ENCODE measurements at places on chromosomes 4 and X.

DNA sequence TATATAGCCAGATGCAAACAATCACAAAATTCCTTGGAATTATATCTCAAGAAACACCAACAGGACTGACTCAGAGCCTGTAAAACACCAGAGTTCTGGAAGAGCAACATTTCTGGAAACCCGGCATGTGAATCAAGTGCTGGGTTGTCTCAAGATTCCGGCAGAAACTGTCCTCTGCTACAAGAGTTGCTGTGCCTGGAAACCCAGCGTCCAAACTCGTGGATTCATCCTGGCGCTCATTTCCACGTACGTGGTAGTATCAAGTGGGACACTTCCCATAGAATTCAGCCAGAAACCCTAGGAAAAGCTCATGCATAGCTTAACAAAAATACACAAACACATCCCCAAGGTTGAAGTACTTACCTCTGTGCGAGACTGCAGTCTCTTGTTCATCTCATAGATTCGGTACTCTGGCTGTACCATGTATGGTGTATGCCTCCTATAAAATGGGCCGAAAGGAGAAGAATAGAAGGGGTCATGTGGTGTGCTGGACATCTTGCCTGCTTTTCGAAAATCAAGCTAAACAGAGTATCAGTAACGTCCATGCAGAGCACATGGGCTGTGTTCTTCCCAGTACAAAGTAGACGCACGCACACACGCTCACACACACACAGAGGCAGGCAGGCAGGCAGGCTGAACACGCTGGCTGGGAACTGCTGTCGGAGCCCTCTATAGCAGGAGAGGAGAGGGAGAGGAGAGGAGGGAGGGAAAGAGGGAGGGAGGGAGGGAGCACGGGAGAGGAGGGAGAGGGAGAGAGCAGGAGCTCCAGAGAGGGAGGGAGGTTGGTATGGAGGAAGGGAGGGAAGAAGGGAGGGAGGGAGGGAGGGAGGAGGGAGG, at the start of gene LDB2:
Gene LDB2 (minus strand): TSS at position 655 of the 837 bp plus-strand sequence.
- no peak for DNase-seq

DNA sequence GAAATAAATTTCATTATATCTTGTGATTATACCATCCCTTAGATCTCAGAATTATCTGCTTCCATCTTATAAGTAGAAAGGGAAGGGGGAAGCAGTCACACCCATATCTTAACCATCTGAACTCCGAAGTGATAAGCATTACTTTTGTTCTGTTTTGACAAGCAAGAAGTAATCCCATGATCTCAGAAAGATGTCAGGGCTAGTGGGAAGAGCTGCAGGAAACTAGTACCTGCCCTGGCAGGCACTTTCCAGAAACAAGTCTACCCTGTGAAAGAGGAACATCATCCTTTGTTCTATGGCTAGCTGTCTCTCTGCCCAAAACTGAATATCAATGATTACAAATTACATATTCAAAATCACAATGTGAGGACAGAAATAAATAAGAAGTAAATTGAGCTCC, 244.4 kb downstream of the SPOCK3 start:
- no peak for DNase-seq

DNA sequence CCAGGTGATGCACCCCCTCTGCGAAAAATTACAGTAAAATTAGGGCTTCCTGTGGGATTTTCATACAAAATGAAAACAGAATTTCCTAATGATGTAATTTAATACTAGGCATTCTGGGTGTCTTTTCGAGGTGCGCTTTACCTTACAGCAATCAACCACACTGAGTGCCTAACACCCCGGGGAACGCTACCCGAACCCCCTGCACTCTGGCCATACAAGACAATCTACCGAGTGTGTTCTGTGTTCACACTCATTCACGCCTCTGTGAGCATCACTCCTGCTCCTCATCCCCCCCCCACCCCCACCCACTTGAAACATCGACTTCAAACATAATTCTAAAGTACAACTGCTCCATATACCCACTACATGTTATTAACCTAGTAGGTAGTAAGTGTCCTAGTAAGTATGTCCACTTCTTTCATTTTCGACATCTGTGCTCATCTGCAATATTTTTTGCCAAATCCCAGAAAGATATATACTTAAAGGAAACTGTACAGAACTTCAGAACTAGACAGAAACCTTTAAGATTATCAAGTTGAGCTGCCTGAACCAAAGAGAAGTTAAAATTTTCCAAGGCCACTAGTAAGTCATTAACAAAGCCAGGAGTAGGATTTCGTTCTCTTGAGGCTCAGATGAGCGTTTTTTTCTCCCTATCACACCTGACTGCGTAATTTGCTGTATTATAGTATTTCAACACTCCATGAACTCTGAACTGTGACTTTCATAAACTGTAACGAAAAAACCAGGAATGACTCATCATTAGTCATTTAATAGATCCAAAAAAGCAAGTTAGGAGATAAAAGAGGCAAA, 80.0 kb downstream of the FAT1 start:
- DNase-seq = no peak

DNA sequence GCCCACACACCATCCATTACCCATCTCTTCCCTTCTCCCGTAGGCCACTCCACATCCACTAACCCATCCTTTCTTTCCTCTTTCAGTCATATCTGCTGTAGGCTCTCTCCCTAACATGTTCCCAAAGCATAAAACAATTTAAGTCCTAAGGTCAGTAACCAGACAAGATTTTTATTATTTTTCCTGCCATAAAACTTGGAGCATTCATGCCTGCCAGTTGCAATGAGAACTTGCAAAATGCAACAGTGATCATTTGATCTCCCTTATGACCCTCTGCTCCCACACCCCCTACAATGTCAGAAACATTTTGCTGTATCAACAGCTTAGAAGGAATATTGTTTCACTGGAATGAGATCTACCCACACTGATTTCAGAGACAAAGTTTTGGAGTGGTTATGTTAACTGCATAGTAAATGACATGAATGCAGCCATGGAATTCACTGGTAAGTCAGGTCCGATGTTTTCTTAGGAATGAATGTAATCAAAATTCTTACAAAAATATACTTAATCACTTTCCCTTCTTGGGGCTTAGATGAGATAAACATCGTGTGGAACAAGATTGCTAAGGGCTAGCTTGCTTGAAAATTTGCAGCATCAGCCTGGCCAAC, 5.7 kb downstream of the NIPAL1 start:
- no peak for DNase-seq

- no peak for DNase-seq
Measured at GRCh38 chr4:10949039-10949733, 264.6 kb upstream of the CLNK start.

GRCh38 chr4:126458993-126459392, 1144.2 kb downstream of the FAT4 start:
- no peak for DNase-seq

DNA sequence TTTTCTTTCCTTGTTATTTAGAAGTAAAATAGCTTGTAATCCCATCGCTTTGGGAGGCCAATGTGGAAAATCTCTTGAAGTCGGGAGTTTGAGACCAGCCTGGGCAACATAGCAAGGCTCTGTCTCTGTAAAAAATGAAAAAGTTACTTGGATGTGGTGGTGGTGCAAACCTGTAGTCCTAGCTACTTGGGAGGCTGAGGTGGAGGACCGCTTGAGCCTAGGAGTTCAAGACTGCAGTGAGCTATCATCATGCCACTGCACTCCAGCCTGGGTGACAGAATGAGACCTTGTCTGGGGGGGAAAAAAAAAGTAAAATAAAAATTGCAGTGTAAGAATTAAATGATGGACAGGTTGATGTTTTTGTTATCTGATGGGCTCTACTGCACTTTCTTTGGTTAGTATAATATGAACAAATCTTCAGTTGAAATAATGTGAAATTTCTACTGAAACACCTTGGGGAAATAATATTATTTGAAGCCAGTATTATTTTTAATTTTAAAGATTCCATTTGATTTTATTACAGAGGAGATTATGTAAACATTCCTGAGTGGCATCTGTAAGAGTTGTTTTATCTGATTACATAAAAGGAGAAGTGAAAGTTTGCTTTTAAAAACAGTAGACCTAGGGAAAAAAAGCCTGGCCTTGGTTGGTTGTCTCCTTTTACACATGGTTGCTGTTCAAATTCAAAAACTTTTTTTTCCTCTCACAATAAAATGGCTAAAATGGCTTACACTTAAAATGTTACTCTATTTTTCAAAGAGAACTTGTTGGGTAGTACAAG, 10.5 kb upstream of the NDUFC1 start:
- no peak for DNase-seq

DNA sequence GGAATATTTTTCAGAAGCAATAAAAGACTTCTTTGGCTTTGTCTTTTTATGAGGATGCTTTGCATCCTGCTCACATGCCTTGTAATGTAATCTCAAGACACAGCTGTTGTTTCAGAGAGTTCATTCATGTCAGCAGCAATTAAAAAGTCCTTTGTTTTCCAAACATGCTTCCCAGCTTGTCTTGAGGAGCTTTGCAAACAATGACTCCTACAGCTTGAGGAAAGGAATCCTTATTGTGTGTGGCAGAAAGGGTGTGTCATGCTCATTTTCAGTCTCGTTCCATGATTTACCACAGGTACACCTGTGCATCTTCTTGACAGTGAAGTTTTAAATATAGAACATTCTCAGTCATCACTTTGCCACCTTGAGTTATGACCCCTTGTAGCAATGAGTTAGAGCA, 139.2 kb upstream of the AADAT start:
- DNase-seq = no peak

DNA sequence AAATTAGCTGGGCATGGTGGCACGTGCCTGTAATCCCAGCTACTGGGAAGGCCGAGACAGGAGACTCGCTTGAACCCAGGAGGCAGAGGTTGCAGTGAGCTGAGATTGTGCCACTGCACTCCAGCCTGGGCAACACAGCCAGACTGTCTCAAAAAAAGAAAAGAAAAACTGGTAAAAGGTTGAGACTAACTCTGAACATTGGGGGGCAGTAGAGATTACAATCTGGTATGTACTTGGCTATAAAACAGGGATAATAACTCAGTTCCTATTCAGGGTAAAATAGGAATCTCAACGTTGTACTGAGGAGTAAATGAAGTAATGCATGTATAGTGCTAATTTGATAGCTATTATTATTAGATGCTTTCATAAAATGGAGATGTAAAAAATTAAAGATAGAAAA, 12.5 kb upstream of the KLF8 start:
- no peak for DNase-seq

All from activated CD4-positive, alpha-beta T cell treated with anti-CD3 and anti-CD28 coated beads for 24 hours (primary cell).